Stimulated activated CD8-positive, alpha-beta memory T cell treated with anti-CD3 and anti-CD28 coated beads, Interleukin-4, amount 100 ng/mL, for 4 hours (primary cell): ENCODE measurements at places on chromosomes 11 and 22.

DNA sequence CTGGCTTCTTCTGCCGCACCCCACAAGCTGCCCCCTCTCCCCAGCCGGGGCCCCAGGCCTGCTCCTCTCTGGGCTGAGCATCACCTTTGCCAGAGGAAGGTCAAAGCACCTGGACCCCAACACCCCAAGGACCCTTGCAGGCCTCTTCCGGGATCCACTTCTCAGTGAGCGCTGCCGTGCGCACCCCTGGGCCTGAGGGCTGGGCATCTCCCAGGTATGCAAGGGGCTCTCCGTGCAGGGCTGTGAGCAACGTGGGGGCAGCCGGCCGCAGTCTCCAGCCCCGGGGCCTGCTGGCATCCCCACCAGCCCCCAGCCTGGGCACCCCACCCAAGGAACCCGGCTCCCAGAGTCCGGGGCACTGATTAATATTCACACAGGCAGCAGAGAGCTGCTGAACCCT is 64.0 kb downstream of the BRD1 start:
- DNase-seq, result no peak

- DNase-seq, result no peak
Observed at GRCh38 chr11:124882339-124883071, 15.2 kb downstream of the ROBO4 start.

DNA sequence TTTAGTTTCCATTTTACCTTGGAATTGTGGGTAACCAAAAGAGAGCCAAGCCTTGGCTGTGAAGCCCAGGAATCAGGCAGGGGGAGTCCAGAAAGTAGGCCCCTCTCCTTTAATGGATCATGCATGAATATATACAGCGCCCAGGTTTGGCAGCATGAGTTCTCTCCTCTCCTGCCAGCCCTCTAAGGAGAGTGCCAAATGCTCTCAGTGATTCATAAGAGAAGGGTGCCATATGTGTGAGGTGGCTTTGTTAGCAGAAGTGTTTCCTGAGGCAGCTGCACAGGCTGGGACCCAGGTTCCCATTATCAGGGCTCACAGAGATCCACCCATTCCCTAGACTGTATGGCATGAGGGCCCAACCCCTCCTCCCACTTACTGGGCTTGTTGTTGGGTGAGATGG is 52.3 kb upstream of the SCUBE2 start:
- no peak for DNase-seq

- no peak for DNase-seq
Observed at GRCh38 chr11:107573438-107573837, 7.9 kb upstream of the ALKBH8 start.

DNA sequence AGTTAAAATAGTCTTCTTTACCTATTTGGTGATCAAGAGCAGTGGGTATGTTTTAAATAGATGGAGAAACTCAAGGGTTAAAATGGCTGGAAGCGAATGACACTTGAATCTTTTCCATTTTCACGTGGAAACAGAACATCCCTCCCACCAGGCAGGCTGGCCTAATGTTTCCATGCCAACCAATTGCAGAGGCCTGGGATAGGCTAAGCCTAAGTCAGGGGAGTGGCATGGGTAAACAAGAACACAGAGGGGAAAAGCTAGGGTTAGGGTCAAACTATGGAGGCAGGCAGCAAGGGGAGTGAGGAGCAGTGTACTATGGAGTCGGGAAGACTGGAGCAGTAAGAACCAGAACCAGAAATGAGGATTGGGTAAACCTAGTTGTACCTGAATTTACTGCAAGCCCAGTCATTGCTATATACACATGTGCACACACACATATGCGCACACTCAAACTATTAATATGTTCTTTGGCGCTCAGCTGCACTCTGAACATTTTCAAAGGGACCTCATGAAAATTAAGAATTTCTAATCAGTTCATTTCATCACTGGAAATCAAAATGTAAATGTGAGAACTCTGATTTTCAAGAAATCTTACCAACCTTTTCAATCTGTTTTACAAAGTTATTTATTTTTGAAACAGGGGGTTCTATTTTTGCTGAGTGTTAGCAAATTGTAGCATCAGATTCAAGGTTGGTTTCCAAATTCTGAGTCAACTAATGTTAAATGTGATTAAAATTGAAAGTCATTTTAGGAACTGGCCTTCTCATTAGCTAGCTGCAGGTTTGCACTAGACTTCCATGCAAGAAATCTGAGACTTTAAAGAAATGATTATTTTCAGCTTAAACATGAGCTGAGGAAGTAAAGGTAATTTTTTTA is 327.0 kb upstream of the CCDC90B start:
- DNase-seq, result no peak

GRCh38 chr11:120577041-120577440 is 65.5 kb downstream of the GRIK4 start:
- no peak for DNase-seq

- no peak for DNase-seq
Observed at GRCh38 chr11:62423012-62423411, 4.2 kb downstream of the SCGB1A1 start.

DNA sequence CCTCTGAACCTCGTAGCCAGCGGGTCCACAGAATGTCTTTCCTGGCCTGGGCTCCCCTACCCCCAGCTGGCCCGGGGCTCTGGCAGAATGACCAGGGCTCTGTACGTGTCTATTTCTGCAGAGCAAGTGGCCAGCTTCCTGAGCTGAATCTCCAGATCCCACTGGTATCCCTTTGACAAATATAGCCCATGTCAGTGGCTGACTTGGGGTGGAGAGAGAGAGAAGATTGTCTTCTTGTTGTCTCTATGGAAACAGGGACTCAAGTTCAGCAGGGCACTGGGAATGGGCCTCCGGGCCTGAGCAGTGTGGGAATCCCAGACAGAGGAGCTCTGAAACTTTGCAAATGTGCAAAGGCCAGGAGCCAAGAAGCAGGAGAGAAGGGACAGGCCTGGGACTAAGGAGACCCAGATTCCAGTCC is 33.9 kb downstream of the ANO1 start:
- no peak for DNase-seq

- DNase-seq, result no peak
Observed at GRCh38 chr11:109865548-109866186, 227.5 kb upstream of the ZC3H12C start.

DNA sequence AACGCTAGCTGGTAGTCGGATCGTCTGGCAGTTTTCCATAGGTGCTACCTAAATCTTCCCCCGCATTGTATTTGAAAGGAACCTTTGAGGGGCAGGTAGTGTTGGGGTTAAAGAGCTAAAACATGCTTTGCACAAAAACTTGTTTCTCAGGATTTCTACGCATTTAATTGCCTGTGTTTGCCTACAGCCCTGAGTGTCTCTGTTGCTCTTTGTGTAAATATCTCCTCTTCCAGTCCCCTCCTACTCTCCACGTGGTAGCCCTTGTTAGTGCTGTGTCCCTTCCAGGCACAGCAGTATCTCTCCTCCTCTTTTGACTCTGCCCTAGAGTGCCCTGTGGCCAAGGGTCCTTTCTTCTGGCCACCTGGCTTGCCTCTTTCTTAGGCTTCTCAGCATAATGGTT is 81.7 kb downstream of the BARX2 start:
- DNase-seq, result no peak

GRCh38 chr22:38422611-38423511 is 32.1 kb downstream of the KCNJ4 start:
- DNase-seq, result no peak

GRCh38 chr11:86743223-86744118 is 56.9 kb upstream of the PRSS23 start:
- DNase-seq, result no peak

- DNase-seq, result no peak
Observed at GRCh38 chr11:48031602-48032001, 51.2 kb downstream of the PTPRJ start.

DNA sequence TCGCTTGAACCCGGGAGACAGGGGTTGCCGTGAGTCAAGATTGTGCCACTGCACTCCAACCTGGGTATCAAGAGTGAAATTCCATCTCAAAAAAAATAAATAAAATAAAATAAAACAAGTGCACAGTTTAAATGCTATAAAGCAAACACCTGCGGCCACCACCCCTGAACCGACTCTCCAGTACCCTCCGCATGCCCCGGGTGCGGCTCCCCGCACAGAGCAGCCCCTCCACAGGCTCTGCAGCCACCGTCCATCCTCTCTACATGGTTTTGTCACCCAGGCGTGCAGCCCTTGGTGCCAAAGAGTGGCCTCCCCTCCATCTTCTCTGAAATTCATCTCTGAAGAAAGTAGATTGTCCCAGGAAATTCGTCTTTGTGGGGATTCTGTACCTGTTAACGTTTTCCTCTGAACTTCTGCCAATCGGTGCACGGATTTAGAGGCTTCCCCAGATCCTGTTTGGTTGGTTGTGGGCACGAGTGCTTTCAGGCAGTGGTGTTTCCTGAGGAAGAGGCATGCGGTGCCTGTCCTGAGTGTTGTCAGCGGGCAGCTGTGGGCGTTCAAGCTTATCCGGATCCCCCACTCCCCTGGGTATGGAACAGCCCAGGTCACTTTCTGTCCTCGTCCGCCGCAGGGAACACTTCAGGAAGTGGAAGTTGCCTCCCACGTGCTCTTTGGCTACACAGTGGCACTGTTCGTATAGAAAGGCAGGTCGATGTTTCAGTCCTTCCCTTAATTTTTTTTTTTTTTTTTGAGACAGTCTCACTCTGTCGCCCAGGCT is 4.1 kb downstream of the MIOX start:
- no peak for DNase-seq

DNA sequence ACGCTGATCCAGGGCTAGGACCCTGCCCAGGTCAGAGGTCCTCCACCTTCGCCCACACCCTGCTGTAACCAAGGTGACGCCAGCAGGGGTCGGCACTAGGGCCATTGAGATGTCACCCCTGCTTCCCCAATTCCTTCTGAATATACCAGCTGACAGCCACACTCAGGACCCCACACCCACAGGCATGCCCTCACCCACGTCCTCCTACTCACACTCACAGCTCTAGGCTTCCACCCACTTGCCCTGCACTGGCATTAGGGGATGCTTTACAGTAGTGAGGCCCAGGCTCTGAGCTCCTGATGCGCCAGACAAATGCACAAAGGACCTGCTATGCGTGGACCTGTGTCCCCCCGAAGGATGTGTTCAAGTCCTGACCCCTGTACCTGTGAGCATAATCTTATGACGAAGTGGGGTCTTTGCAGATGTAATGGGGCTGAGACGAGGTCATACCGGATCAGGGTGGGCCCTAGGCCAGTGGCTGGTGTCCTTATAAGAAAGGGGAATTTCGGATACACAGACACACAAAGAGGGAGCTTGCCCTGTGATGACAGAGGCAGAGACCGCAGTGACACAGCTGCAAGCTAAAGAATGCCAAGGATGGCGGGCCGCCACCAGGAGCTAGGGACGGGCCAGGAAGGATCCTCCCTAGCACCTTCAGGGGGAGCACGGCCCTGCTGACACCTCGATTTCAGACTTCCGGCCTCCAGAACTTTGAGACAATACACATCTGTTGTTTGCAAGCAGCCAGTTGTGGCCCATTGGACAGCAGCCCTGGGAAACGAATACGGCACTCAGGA is 11.2 kb downstream of the WNT11 start:
- DNase-seq, result no peak

DNA sequence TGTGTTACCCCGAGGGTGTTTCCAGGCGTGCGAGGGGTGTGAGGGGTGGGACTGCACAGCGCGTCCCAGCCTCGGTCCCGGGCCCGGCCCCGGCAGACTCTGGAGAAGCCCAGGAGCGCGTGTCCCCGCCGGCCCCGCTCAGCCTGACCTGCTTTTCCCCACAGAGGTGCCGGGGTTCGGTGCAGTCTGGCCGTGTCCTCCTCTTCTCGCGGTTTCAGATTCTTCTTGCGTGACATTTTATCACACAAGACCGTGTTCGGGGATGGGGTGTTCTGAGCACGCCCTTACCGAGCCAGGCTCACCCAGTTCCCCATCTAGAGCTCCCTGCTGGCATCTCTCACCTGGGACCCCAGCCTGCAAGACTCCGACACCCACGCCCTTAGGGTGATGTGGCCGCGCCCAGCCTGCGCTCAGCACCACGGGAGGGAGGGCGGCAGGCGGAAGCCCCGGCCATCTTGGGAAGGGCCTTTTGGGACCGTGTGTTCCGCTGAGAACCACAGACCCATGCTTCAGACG is 775.6 kb downstream of the BRD1 start:
- DNase-seq, result no peak

DNA sequence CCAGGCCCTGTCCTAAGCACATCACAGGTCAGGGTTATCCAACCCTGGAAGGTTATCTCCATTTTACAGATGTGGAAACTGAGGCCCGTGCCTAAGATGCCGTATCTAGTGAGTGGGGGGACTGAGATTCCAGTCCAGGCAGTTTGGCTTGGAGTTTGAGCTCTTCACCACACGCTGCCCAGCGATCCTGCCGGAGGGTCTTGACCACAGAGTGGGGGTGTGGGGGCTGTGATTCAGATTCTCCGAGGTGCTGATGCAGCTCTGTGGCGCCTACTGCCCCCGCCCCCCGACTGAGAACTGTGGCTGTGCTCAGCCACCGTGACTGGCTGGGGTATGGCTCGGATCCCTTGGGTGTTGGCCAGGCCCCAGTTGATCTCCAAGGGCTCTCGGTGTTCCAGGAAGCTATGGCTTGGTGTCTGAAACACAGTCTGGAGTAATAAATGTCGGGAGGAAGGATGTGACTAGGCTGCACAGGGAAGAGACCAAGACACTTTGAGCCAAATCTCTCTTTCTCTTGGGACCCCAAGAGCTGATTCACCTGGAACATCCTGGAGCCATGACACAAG is 60.6 kb upstream of the RASD2 start:
- DNase-seq, result no peak

DNA sequence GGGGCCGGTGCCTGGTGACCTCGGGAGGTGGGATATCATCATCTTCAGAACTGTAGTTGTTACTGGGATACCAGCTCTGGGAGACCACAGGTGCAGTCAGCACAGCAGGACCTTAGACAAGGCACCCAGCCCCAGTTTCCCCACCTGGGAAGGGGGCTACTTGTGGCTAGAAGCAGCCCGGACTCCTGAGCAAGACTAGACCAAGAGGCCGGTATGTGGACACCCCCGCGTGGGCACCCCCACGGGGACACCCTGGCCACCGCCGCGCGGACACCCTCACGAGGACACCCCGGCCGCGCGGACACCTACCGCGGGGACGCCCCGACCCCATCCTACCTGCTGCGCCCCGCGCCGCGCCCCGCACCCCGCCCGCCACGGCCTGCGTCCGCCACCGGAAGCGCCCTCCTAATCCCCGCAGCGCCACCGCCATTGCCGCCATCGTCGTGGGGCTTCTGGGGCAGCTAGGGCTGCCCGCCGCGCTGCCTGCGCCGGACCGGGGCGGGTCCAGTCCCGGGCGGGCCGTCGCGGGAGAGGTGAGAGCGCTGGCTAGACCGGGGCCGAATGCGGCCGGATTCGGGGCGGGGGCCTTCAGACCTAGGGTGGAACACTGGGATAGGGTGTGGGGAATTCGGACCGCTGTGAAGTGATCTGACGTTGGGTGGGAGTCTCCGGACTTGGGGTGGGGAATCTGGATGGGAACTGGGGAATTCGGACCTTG is at the start of the genes COMT and TXNRD2:
COMT (plus strand) TSS at position 408 of the 718 bp plus-strand sequence. CDS start 20,755 bp downstream, outside the sequence.
TXNRD2 (minus strand) TSS at position 454 of the 718 bp plus-strand sequence; CDS start at position 439, 15 bp downstream.
- peak; percentile 35 for DNase-seq

- no peak for DNase-seq
Observed at GRCh38 chr22:49567899-49568750, 259.5 kb downstream of the BRD1 start.

- DNase-seq, result no peak
Observed at GRCh38 chr11:127485541-127485940, 485.0 kb upstream of the KIRREL3 start.

DNA sequence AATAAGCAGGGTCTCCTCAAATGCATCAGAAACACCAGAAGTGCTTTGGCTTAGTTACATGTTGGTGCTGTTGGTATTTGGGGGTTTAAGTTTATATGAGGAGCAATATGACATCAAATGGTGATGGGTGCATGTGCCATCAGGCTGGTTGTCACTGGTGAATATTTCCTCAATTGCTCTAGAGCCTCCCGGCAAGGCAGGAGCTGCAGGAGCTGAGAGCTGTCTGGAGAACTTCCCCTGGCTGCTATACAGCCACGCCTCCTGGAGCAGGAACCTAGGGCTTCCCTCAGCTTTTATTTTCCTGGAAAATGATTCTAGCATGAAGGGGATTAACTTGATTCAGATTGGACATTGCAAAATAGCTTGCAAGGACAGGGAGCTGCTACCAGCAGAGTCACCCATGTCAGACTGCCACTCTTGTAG is 15.8 kb downstream of the IGLL5 start:
- DNase-seq, result no peak
